Right hindlimb (tissue), 1 donor: ENCODE measurements at places on chromosomes 4 and X.

DNA sequence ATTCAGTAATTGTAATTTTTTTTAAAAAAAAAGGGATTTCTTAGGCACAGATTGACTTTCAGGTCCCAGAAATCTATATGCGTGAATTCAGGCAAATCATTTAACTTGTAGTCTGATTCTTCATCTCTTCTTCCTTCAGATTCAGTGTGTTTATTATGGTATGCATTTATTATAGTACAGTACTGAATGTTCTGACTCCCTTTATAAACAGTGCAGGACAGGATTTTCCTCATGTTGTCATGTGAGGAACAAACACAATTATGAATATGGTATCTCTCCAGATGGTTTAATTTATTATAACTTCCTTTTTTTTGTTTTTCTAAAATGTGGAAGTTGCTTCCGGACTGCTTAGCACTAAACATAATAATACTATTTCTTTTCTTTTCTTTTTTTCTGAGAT lies 54.2 kb downstream of the RPS3A start:
- no peak for DNase-seq

DNA sequence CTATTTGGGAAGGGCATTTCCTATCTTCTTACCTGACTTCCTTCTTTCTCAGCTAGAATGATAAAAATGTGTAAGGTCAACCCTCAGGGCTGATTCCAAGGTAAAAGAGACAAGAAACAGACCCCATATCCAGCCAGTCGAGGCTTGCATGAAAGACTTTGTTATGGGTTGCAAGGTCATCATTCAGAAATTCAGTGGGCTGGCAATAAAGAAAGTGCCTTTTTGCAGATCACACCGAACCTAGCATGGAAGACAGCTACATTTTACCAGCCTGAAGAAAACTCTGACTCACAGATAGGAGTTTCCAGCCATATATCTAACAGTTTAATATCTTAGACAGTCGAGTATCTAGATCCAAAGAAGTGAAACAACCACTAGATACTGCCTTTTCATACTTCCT lies 87.4 kb downstream of the PDGFC start:
- no peak for DNase-seq

DNA sequence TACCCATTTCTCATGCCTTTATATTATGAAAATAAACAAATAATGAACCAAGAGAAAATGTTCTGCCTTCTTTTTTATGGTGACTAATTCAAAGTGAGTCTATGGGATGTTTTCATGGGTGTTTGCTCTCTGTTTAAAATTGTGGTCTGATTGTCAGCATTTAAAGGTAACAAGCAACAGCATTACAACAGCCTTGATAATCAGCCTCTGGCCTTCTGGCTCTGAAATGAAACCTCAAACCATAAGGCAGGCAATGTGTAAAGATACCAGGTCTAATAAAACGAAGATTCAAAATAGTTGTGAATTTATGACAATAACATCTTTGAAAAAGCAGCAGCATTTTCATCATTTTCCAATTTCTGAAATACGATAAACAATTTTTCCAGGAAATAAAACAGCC lies 63.7 kb downstream of the FAM13A start:
- no peak for DNase-seq

- no peak for DNase-seq
Measured at GRCh38 chr4:155304375-155304774, 72.4 kb downstream of the MAP9 start.

GRCh38 chr4:33226133-33226532 lies 2506.0 kb downstream of the PCDH7 start:
- no peak for DNase-seq

DNA sequence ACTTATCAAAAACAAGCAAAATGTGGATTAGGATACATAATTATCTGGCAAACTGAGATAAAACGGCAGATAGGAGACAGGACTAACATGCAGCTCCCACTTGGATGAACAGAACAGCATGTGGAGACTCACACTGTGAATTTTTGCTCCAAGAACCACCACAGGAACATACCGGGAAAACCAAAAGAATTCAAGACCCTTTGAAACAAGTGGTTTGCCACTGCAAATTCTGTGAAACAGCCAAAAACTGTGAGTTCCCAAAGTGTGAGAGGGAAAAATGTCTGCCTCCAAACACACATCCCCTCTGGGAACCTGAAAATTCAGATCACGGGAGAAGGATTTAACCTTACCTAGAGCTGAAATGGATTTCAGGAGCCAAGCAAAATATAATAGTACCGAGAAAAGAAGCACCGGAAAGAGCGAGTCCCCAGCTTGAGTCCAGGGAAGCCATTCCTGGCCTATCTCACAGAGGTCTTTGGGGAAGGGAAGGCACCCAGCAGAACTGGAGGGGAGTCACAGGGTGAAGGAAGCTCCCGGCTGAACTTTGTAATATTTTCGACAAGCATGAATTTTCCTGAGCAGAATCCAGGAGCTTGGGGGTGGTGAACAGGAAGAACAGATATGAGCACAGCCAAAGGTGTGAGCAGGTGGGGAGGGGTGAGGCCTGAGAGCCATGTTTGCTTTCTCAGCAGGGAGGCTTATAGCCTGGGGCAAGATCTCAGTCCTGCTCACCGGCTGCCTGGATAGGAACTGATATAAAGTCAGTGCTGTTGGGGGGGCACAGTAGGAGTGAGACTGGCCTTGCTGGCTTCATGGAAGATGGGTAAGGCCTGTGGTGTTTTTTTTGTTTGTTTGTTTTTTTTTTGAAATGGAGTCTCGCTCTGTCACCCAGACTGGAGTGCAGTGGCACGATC lies 23.9 kb downstream of the MANBA start:
- DNase-seq: no peak

DNA sequence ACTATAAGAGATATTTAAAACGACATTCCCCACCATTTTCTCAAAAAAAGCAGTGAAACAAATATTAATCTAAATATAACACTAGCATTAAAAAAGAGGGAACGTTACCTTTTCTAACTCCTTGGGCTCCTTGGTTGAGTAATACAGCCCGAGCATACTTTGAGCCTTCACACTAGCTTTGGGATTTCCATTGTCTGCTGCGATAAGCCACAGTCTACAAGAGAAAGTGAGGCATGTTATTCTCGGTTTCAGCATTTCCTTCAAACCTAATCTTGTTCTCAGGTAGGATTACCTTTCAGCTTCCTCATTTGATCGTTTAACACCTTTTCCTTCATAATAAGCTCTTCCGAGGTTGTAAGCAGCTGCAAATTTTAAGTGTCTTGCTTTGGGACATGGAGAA lies 21.7 kb downstream of the LRP2BP start:
- no peak for DNase-seq

DNA sequence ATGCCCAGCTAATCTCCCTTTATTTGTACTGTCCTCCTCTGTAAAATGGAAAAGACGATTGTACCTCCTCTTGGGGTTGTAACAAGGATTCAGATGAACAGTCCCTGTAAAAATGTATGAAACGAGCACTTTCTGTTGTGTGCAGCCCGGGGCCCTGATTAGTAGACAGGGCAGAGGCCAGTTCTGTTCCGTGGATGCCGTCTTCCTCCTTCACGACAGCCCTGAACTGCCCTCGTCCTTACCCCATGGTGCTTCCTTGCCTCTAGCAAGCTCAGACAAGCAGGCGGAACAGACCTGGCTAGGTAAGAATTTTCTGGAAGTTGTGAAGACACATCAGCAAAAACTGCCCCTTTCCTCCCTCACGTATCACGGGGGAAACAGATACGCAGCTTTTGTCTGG lies 22.3 kb upstream of the TADA2B start:
- no peak for DNase-seq

DNA sequence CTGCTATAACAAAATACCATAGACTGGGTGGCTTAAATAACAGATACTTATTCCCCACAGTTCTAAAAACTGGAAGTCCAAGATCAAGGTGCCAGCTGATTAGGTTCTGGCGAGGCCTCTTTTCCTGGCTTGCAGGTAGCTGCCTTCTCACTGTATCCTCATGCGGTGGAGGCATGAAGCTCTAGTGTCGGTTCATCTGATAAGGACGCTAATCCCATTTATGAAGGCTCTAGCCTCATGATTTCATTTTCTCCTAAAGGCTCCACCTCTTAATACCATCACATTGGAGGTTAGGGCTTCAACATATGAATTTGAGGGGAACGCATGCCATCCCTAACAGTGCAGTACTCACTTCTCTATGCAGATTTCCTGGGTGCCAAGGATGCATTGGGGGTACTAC lies 57.9 kb upstream of the STIM2 start:
- DNase-seq: no peak

DNA sequence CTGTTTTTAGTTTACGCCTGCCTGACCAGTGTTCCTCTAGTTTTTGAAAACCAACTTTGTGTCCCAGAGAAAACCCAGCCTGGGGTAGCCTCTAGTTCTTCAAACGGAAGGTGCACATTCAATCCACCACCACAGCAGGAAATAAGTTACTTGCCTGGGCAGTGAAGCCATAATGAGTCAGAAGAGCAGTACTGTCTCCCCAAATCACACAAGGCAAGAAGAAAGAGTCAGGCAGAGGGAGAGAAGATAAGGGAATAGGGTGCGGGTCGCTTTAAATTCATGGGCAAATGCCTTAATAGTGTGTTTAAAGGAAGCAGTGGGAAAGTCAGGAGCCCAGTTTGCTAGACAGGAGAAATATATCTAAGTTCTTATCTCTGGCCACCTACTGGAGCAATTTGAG lies 333.8 kb upstream of the GRIA3 start:
- no peak for DNase-seq

DNA sequence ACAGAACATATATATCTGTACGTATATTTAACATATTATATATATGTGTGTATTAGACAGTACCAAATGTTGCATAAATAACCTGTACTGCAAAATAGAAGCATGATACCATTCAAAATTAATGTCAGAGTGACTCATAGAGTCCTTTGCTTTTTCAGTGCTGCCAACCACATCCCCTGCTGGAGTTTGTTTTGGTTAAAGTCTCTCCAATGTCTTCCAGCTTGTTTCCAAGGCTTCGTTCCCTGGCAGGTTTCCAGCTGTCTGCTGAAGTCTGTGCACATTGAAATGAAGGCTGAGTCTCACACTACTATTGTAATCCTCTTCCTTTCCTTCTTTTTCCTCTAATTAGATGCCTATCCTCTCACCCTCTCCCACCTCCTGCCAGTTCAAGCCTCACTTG lies 14.9 kb downstream of the NRK start:
- peak; percentile 72 for DNase-seq

GRCh38 chr4:139054791-139055505 lies 39.4 kb downstream of the NOCT start:
- no peak for DNase-seq

- DNase-seq: no peak
Measured at GRCh38 chr4:146916479-146917076, 29.1 kb downstream of the TTC29 start.

- no peak for DNase-seq
Measured at GRCh38 chr4:45453258-45453853, 670.5 kb downstream of the GABRG1 start.

- DNase-seq: no peak
Measured at GRCh38 chr4:176123710-176124407, 58.2 kb downstream of the WDR17 start.

GRCh38 chr4:138659812-138660316 lies 355.7 kb upstream of the NOCT start:
- no peak for DNase-seq

- no peak for DNase-seq
Measured at GRCh38 chr4:77635876-77636275, 30.3 kb downstream of the CXCL13 start.

DNA sequence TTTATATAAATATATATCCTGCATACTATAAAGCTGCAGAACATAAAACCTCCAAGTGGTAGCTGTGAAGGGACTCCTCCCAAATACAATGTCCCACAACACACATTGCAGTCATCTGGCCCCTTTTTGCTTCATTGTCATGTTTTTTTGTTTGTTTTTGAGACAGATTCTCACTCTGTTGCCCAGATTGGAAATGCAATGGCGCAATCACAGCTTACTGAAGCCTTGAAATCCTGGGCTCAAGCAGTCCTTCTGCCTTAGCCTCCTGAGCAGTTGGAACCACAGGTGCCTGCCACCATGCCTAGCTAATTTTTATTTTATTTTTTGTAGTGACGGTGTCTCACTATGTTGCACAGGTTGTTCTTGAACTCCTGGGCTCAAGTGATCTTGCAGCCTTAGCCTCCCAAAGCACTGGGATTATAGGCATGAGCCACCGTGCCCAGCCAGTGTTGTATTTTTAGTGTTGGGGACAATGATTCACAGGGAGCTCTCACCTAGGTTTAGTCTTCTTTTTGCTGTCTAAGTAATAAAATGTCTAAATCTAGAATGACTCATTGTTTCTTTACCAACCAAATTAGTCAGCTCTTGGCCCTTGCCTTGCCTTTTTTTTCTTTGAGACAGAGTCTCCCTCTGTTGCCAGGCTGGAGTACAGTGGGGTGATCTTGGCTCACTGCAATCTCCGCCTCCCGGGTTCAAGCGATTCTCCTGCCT lies 24.0 kb upstream of the XIAP start:
- DNase-seq: no peak

DNA sequence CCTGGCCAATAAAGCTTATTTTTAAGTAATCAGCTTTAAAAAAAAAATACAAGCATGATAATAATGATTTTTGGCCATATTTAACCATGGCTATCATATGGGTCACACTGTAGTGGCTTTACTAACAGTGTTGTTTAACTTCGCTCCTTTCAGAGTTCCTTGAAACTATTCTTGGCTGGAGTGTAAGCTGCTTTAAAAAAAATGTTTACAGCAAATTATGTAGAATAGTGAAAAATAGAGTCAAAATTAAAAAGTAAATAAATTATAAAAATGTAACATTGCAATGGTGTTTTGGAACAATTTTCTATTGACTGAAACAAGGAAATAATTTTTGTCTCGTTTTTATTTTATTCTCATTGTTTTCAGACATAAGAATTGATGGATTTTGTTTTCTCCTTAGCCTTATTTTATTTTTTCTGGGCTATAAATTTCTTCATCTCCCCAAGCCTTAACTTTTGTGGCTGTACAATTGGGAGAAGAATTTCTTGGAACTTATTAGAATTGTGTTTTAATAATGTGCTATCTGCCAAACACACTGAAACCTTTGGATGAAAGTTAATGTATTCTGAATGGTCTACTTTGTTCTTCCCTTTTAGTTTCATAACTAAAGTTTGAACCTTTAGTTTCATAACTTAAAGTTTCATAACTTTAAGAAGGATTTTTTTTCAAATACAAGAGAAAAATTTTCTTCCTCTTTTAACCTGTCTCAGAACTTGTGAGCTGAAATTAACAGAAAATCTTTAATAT lies 182.0 kb downstream of the ARHGAP24 start:
- no peak for DNase-seq

DNA sequence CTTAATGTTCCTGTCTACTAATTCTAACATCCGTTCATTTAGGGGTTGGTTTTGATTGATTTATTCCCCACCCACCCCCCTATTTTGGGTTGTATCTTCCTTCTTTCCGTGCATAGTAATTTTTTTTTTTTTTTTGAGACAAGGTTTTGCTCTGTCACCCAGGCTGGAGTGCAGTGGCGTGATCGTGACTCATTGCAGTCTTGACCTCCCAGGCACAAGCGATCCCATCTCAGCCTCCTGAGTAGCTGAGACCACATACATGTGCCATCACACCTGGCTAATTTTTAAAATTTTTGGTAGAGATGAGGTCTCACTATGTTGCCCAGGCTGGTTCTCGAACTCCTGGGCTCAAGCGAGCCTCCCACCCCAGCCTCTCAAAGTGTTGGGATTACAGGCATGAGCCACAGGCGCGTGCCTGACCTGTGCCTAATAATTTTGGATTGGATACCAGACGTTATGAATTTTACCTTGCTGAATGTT lies 79.9 kb downstream of the ZFX start:
- DNase-seq: no peak
